ENCODE measurements at places on chromosomes 1 and 21. TPM values are rescaled to one million over a fixed set of nuclear protein-coding genes. Genes with fewer than 3 reads are reported as not detected.

ITGB2 gene
- 0.65 TPM for total RNA-seq

AMY2A gene
- total RNA-seq = not detected

GPR161 gene
- total RNA-seq = 36.5 TPM

TRAF3IP3 gene
- not detected for total RNA-seq

MCOLN2 gene
- not detected for total RNA-seq
